ENCODE measurements at places on chromosomes 6 and 20.

DNA sequence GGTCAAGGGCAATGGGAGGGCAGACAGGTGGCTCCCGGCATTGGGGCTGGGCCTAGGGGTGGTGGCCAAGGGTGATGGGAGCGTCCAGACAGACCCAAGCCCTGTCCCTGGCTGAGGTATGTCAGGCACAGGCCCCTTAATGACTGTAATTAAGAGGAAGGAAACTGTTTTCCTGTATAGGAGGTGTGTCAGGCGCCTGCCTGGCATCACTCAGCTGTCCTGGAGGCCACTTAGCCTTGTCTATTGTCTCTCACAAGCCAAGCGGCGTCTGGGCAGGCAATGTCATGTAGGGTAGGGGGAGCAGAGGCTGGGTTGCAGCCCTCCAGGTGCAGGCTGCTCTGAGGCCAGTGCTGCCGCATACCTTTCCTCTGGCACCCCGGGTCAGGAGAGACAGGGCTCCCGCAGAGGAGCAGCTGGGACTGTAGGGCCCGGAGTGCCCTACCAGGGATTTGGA, 3.9 kb upstream of the FAM83C start:
- no peak for DNase-seq

GRCh38 chr6:43386492-43386891, 17.0 kb upstream of the ZNF318 start:
- no peak for DNase-seq

DNA sequence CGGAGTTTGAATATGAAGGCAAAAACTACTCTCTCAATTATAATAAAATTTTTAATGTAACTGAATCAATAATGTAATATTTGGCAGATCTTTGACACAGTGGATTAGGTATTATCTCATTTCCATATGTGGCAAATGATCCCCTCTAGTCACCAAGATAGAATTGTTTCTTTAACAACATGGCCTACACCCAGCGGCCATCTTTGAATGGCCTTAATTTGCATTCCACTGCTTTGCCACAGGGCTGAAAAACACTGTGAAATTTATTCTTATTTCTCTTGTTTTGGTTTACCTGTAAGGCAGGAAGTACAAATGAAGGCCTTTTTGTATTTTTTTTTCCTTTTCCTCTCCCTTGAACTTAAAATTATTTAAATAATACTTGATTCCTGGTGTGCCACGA, 162.6 kb upstream of the SCGN start:
- DNase-seq, result no peak

- no peak for DNase-seq
Observed at GRCh38 chr6:3022765-3023662, 23.3 kb downstream of the NQO2 start.

GRCh38 chr20:17961587-17961940, 7.0 kb downstream of the SNX5 start:
- DNase-seq, result no peak

- DNase-seq, result no peak
Observed at GRCh38 chr6:51678905-51679620, 408.4 kb downstream of the PKHD1 start.

GRCh38 chr6:43481075-43481474, 3.7 kb downstream of the TJAP1 start:
- DNase-seq, result no peak

DNA sequence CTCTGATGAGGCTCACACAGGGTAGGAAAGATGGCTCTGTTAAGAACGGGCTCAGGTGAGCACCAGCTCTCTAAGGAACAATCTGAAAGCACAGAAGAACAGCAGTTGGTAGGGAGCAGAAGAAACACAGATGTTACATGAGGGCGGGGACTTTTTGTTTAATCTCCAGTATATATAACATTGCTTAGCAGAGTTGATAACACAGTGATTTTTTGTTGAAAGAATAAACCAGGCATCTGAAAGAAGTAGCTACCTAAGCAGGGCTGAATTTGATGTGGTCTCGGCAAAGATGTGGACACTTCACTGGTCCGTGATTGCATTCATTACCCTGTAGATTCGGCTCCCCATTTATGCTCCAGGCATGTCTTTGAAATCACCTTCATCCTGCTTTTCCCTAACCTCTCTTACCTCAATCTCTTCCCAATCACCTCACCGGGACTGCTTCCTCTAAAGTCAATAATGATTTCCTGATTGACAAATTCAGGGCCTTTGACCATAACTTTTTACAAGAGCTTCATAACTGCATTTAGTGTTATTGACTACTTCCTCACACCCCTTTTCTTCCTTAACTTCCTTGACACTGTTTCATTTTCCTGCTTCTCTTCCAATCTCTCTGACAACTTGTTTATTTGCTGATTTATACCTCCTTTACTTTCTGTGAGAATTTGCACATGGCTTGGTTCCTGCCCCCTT, 34.4 kb downstream of the SAMD3 start:
- no peak for DNase-seq

DNA sequence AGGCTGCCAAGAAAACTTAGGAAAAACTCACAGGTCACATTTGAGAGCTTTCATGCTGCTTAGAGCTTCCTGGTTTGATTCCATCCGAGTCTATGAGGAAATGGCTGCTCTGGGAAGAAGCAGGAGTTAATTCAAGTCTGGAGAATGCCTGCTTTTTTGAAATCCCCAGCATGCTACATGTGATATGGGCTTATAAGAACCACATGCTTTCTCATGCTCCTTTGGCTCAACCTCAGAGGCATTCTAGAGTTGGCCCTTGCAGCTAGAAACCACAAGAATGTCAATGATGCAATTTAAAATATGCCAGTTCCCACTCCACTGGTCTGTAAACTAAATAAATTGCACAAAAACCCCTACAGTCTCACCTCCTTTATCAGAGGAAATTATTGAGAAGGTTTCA, 142.9 kb upstream of the OLIG3 start:
- DNase-seq, result peak; percentile 98

- peak; percentile 23 for DNase-seq
Observed at GRCh38 chr6:5061152-5061551, 24.0 kb upstream of the PPP1R3G start.

- DNase-seq, result no peak
Observed at GRCh38 chr20:13441388-13441787, 197.3 kb downstream of the TASP1 start.

GRCh38 chr6:1079525-1079924, 232.4 kb upstream of the FOXQ1 start:
- peak; percentile 3 for DNase-seq

DNA sequence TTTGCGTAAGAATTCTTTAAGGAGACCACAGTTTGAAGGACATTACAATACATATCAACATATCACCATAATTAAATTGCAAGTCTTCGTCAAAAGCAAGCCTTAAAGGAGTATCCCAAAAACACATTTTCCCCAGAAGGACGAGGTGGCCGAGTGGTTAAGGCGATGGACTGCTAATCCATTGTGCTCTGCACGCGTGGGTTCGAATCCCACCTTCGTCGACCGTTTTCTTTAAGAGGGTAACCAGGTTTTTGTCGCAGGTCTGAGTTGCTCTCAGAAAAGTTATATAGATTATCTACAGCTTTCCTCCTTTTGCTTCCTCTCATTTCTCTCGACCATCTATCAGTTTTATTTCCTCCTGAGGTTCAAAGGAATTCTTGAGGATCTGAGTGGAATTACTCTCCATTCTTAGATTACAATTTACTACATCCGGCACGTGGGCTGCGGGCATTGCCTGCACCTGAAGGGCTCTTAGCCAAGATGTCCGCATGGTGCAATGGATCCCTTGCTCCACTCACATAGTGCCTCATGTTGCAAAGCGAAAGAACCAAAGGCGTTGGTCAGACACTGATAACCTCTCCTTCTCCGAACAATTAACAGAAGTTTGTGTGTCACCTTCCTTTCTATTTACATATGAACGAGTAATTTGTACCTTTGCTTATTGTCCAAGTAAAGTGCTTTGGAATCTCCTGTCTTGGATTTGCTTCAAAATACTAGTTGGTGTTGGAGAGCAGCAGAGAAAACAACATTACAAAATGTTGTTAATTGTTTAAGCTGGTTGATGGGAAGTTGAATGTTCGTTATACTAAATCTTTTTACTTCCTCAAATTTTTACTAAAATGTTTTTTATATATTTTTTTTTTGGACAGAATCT, 14.0 kb downstream of the POM121L2 start:
- DNase-seq, result peak; percentile 55

DNA sequence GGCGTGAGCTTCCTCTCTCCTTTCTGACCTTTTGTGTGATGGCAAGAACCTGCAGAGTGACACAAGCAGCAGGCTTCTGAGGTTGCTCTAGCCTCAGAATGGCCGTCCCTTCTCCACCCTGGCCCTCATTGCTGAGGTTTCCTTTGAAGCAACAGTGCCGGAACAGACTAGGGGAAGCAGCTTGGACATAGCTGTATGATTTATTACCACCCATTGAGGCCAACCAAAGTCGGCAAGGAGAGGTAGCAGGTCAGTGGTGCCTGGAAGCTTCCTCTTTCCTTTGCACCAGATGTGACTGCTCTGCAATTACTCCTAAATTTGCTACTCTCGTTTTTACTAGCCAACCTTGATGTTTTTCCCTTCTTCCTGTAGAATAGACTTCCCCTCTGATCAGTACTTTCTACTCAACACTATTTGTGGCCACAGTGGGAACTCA, 31.4 kb downstream of the PTPN1 start:
- no peak for DNase-seq

- peak; percentile 61 for DNase-seq
Observed at GRCh38 chr6:63560801-63561287, 11.4 kb upstream of the LOC128125822 start.

GRCh38 chr6:13814938-13815575, 700 bp upstream of the MCUR1 start:
- DNase-seq, result peak; percentile 11

- no peak for DNase-seq
Observed at GRCh38 chr6:25966711-25967110, 4.1 kb downstream of the TRIM38 start.

GRCh38 chr6:25233226-25233625, 45.9 kb upstream of the CARMIL1 start:
- DNase-seq, result no peak

DNA sequence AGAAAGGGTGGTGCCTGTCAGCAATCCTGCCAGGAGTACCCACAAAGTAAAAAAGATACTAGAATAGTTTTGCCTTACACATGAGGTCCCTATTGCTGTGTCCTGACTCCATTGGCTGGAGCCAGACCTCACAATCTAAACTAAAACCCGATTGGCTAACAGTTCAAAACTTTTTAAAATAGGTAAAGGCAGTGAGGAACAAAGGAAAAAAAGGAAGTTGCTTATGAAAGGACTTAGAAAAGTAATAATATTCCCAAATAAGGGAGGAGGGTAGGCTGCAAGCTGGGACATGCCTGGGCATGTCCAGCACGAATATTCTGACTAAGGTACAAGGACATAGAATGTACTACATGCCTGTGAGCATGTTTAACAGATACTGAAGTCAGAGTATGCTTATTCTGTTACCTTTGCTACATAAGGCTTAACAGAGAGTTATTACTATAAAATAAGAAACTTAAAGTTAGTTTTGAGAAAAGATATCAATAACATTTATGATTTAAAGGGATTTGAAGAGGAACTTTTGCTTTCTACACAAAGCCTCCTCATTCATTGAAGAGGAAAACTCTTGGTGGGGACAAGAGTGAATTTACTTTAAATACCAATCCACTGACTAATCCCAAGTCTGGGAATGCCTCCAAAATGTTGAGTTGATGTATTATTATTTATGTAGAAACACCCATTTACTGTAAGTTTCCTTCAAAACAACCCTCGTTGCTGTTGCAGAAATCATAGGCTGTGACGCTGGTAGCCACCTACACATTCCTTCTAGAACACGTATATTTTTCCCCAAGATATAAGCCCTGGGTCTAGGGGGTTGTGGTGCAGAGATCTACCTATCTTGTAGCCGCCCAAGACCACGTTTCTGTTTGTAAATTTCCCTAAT, 8.2 kb upstream of the MTHFD1L start:
- peak; percentile 100 for DNase-seq

GRCh38 chr6:168841609-168842278, 400.8 kb downstream of the SMOC2 start:
- DNase-seq, result no peak

- peak; percentile 85 for DNase-seq
Observed at GRCh38 chr6:41257369-41258195, 28.9 kb downstream of the TREM1 start.

DNA sequence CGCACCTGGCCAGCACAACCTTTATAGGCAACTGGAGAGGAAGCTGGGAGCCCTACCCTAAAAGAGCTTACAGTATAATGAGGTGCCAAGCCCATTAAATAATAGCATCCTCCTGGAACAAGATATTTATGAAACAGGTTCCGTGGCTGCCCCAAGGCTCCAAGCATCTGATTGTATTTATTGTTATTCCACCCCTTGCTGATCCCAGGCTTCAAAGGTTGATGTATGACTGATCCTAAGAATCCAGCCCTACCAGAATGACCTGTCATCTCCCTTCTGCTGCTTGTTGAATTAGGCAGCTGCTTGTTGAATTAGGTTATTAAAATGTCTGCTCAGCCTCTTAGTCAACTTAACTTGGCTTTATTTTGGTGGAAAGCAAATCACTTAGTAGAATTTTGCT, 35.2 kb upstream of the SASH1 start:
- DNase-seq, result no peak

GRCh38 chr6:100808638-100809275, 72.4 kb downstream of the ASCC3 start:
- DNase-seq, result peak; percentile 11

- peak; percentile 71 for DNase-seq
Observed at GRCh38 chr6:71190809-71191208, 97.8 kb upstream of the OGFRL1 start.

GRCh38 chr6:18166312-18167036, 11.3 kb downstream of the KDM1B start:
- peak; percentile 39 for DNase-seq

DNA sequence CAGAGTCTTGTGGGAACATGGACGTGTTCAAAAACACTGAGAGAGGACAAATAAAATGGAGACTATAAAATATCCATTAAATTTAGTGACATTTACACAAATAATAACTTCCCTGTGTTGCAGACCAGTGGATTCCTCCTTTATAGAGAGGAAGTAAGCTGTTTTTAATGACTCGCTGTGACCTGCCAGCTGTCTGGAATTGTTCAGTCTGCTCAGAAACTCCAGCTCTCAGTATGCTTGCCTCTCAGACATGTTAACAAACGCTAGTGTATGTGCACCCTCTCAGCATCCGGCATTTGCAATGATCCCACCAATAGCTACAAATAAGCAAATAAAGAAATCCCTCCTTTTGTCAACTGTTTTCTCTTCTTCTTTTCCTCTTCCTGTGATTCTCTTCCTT, 158.0 kb upstream of the TCF21 start:
- peak; percentile 13 for DNase-seq

- peak; percentile 79 for DNase-seq
Observed at GRCh38 chr20:11454966-11455799, 462.5 kb upstream of the BTBD3 start.

GRCh38 chr6:110173506-110174132, 5.9 kb downstream of the WASF1 start:
- no peak for DNase-seq

DNA sequence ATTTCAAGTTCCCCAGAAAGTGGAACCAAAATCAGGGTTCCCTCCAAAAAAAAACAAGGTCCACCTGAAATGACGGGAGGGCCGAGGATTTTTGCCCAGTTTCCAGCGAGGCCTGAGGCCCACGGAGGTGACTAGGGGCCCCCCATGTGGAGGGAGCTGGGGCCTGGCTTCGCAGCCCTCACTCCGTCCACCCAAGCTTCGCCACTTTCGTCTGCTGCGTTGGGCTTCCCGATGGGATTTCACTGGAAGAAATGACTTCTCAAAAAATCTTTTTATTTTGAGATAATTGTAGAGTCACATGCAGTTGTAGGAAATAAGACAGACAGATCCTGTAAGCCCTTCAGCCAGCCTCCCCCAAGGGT, 208.3 kb downstream of the TAF4 start:
- no peak for DNase-seq

All from fibroblast of pulmonary artery (primary cell).